ENCODE measurements at places on chromosomes 1 and 21.

DNA sequence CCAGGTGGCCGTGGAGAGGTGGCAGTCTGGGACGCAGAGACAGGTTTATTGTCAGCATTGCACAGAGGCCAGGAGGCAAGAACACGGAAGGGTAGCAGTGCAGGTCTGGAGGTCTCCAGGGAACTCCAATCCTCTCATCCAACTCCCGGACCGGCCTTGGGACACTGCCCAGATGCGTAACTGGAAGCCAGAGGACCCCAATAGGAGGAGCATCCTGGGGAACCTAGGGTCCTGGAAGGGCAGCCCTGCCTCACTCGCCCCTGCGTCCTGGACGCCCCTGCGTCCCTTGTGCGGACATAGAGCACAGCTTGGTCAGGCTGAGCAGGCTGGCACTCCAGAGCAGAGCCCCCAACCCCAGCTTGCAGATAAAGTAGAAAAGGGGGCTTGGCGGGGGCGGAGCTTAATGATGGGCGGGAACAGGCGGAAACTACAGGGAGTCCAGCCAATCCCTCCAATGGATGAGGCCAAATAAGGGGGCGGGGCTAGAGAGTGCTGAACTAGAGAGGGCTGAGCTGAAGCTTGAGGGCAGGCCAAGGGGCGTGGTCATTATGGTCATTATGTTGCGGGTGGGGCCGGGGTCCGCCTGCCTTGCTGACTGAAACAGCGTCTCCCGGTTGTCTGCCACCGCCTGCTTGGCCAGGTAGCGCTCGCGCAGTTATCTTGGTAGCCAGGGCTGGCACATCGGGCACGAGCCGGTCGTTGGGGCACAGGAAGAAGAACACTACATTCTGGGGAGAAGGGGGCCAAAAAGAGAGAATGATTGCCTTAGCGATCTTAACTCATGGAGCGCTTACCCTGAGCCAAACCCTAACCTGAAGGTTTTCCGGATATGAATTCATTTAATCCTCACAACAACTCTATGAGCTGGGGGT, 3.7 kb upstream of the ARHGEF19 start:
- DNase-seq: no peak

DNA sequence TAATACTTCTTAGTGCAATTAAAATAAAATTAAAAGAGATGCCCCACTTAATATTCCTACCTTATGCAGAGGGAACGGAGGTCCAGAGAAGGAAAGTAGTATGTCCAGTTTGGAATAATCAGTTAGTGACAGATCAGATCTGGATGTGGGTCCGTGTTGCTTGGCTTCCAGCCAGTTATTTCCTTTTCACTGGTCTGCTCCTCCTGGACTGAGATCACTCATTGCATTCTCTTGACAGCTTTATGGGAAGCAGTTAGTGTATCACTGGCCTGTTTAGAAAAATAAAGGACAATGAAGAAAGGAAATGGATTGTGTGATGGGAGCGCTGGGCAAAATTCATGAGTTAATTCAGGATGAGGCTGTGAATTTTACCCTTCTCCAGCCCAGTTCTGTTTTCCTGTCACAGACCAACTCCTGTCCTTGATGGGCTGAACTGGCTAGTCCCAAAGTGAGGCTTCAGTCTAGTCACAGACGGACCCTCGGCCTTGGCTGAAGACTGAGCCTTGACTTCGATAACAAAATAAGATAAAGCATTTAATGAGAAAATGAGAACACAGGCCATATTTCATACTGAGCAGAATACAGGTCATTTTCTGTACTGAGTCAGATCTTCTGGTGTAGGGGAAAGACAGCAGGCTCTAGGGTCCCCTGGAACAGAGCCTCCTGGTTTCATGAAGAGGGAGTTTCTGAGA, 85.2 kb upstream of the TRABD2B start:
- no peak for DNase-seq

DNA sequence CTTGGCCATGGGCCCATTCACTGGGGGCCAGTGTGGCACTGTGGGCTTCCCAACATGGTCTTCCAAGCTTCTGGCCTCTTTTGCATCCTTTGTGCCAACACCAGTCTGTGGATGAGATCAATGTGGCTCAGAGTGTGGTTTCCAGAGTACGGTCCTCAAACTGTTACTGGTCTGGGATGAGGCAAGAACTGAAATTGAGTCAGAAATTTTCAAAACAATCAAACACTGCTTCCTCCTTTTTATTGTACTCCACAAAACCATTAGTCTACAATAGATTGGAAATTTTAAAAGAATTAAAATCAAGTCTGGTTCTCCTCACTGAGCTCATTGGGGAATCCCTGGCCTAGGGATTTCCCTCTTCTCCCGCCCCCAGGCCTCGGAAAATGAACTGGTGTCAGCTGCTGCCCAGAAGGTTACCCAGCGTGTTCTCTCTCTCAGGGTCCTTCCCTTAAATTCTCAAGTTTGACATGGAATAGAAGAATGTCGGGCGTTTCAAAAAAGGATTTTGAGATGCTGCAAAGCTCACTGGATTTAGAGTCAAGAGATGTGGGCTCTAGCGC, 222.0 kb downstream of the SDCCAG8 start:
- DNase-seq: no peak

GRCh38 chr1:117592155-117592554, 13.7 kb upstream of the TENT5C start:
- DNase-seq: no peak

- no peak for DNase-seq
Observed at GRCh38 chr1:56303805-56304204, 275.6 kb downstream of the PLPP3 start.

- DNase-seq: no peak
Observed at GRCh38 chr1:20867847-20868246, 80.7 kb upstream of the HP1BP3 start.

GRCh38 chr1:20158358-20159070, 19.4 kb downstream of the PLA2G2F start:
- DNase-seq: no peak

Data from urothelium cell line (cell line).